ENCODE measurements at places on chromosomes 3 and 15. TPM values are rescaled to one million over a fixed set of nuclear protein-coding genes. Genes with fewer than 3 reads are reported as not detected.
A peak's percentile ranks its signal among the peaks of the same experiment; 100 is the strongest.

The GRAMD1C gene
- 2.6 TPM for total RNA-seq

The SAMMSON gene
- total RNA-seq: 0.13 TPM

GRCh38 chr3:58356054-58356453 lies 23.4 kb downstream of the PXK start:
- H3K27me3 ChIP-seq: no peaks in the 10 kb centered on the region
- peaks cover 14% of the 10 kb centered on the region for H3K4me1 ChIP-seq
- H3K27ac ChIP-seq: no peak overlapping the region
- H3K36me3 ChIP-seq: no peaks in the 10 kb centered on the region

DNA sequence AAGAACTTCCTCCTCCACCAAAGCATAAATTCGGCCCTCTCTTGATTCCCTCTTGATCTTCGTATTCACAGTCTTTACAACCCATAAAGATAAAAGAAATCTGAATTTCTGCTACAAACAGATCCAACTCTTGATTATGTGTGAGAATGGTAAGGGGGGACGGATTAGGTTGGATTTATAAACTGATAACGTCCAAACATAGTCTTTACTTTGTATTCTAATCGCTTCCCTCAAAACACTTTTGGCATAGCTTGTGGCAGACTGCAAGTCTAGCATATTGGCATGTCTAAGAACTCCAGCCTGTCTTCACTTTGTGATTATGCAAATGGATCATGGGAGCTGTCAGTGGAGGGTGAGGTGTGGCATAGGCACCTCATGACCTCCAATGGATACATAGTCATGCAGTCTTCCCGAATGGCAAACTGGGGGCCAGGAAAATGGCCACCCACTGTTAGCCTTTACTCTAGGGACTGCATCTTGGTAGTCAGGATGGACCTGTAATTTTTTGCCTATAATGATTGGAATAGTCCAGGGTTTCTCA lies 24.3 kb upstream of the GPR171 start:
- H3K36me3 ChIP-seq: peaks cover 12% of the 10 kb centered on the region
- no peak overlapping the region for H3K4me3 ChIP-seq
- H3K27ac ChIP-seq: no peak overlapping the region

- peaks cover 20% of the 10 kb centered on the region for H3K4me1 ChIP-seq
- H3K27me3 ChIP-seq: no peaks in the 10 kb centered on the region
- H3K27ac ChIP-seq: no peak overlapping the region
- DNase-seq: no peak
- no peak overlapping the region for H3K4me3 ChIP-seq
Observed at GRCh38 chr3:175512700-175513099, 653.6 kb downstream of the NAALADL2 start.

GRCh38 chr3:32349184-32349583 lies 42.5 kb upstream of the CMTM7 start:
- peaks cover 29% of the 10 kb centered on the region for H3K4me1 ChIP-seq
- no peaks in the 10 kb centered on the region for H3K27me3 ChIP-seq
- H3K36me3 ChIP-seq: no peaks in the 10 kb centered on the region

- H3K27ac ChIP-seq: no peak overlapping the region
- H3K4me3 ChIP-seq: no peak overlapping the region
- no peaks in the 10 kb centered on the region for H3K27me3 ChIP-seq
- DNase-seq: peak; percentile 53
- peaks cover 5% of the 10 kb centered on the region for H3K4me1 ChIP-seq
Observed at GRCh38 chr15:77584201-77584600, 48.5 kb downstream of the LINGO1 start.
